ENCODE measurements at places on chromosomes 12 and 14.

DNA sequence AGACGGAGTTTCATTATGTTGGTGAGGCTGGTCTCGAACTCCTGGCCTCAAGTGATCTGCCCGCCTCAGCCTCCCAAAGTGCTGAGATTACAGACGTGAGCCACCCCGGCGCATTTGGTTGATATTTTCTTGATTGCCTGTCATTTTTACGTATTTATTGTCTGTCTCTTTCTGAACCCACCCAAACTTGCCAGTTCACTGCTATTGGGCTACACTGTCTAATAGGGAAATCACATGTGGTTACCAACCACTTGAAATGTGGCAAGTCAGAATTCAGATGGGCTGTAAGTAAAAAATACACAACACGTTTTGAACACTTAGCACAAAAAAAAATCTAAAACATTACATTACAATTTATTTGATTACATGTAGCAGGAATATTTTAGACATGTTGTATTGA is 2.1 kb downstream of the WSB2 start:
- no peak for DNase-seq

- no peak for DNase-seq
These were observed 690.9 kb upstream of the FBXO33 start for GRCh38 chr14:40122968-40123648.

DNA sequence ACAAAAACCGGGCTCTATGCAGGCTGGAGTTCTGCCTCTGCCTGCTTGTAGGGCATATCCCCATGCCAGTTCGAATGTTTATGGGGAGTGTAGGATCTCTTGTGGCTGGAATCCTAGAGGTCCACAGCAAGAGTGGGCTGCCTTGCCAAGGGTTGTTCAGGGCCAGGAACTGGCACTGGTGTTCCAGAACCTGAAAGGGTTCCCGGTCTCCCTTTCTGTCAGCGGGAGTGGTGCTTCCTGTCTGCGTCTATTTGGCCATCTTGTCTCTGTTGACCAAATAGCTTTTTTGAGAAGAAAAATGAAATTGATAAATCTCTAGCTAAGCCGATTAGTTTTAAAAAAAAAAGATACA is 17.8 kb downstream of the OLR1 start:
- no peak for DNase-seq

DNA sequence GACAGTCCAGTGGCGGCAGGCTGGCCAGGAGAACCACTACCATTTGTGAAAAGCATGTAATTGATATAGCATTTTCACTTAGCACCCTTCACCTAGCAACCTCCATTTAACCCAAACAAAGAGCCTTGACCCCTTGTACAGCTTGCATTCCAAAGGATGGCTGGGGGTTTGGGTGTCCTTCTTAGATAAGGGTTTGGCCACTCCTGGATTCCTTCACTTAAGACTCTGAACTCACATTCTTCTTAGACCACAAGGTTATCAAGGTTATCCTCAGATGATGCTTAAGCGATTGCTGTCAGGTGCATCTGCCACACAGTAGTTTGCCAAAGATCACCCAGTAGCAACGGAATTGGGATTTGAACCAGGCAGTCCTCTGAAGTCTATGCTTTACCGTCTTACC is 102.8 kb downstream of the ZNF664 start:
- no peak for DNase-seq

DNA sequence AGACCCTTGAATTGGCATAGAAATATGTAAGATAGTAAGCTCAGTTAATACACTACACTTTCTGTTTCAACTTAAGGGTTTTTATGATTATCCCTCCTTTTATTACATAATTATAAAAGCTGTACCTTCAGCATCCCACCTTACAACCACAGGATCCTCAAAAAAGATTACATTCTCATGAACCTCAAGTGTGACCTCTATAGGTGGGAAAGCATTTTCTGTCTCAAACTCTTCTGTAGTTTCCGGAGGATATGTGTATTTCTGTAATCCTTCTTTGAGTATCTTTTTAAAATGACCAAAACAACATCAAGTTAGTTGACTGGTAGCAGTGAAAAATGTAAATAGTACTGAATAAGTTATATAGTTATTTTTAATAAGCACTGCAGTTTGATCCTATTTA is 75.9 kb downstream of the DNAI7 start:
- DNase-seq, result no peak

DNA sequence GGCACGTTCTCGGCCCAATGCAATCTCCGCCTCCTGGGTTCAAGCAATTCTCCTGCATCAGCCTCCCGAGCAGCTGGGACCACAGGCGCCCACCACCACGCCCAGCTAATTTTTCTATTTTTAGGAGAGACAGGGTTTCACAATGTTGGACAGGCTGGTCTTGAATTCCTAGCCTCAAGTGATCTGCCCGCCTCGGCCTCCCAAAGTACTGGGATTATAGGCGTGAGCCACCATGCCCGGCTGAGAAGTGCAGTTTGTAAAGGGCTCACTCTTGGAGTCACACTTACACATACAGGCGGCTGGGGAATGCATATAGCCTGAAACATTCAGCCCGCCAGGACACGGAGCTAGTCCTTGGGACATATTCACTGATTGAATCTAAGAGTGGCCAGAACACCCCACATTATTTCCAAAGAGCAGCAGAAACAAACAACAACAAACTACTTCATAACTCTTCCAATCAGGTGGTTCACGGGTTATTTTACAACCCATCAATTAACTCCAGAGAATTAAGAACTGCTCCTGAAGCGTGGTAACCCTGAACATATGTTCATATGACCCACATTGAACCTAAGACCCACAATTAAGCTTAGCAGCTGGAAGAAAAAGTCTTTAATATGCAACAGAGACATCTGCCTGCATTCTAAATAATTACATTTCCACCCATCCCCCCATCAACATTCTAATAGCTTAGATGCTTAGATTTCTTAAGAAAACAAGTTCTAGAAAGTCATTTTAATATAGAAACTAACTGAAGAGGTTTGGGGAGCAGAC is 49.2 kb downstream of the SSH1 start:
- no peak for DNase-seq

- DNase-seq, result no peak
These were observed at the start of gene PLXNC1 for GRCh38 chr12:94147991-94148738. TSS of gene PLXNC1 (plus strand) at chr12:94148577. CDS start at chr12:94148972, 395 bp downstream.

DNA sequence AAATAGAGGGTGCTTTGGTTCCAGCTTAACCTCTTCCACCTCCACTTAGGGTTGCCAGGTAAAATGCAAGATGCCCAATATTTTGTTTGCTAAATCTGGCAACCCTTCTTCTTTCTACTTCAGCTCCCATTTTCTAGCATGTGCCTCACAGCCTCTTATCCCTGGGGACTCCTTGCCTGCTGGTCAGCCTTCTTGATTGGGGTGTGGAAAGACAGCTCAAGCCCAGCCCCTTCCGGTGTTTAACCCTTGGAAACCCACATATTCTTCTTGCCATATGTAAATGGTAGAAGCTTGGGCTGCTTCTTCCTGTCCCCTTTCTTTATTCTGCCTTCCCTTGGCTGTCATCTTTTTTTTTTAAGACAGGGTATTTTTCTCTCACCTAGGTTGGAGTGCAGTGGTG is 5.7 kb downstream of the SPIC start:
- DNase-seq, result no peak

GRCh38 chr14:91801358-91801757 is 66.0 kb downstream of the TC2N start:
- no peak for DNase-seq

- DNase-seq, result no peak
These were observed 187.0 kb upstream of the C14orf180 start for GRCh38 chr14:104392396-104393198.

- DNase-seq, result no peak
These were observed 112.5 kb downstream of the CCER1 start for GRCh38 chr12:90842477-90842876.

DNA sequence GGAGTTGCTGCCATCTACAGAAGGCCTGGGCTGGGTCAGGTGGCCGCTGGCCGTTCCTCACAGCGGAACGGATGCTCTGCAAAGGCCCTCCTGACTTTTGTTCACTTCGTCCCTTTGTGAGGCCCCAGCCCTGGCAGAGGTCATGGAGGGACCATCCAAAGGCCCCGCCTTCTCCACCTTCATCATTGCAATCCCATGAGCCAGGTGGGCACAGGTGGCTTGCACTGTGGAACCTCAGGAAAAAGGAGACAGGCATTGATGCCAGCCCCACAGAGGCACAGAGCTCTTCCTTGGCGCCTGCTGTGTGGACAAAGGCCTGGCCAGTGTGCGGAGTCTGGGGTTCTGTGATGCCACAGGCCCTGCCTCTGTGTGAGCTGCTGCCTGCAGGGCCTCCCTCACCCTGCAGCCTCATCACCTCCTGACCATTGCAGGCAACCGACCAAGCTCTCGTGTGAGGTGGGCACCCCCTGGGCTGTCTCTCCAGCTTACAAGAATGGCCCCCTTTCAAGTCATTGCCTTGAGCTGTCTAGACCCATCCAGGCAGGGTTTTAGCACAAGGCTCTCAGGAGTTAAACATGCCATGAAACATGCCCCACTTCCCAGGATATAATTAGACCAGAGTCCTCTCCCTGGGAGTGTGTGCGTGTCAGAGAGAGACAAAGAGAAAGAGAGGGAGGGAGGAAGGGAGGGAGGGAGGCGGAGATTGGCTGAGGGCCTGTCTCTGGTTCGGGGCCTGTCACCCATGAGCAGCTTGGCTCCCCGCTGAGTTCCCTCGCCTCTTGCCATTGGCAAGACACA is 19.3 kb downstream of the NFKBIA start:
- DNase-seq, result peak; percentile 61

All from hypothalamus (tissue), 51 donors.